Muscle of leg (tissue), 16 donors: ENCODE measurements at places on chromosomes 1 and 21. TPM values are rescaled to one million over a fixed set of nuclear protein-coding genes. Genes with fewer than 3 reads are reported as not detected.

- DNase-seq = peak; percentile 67
Measured at GRCh38 chr1:243233908-243234307, 21.2 kb downstream of the CEP170 start.

DNA sequence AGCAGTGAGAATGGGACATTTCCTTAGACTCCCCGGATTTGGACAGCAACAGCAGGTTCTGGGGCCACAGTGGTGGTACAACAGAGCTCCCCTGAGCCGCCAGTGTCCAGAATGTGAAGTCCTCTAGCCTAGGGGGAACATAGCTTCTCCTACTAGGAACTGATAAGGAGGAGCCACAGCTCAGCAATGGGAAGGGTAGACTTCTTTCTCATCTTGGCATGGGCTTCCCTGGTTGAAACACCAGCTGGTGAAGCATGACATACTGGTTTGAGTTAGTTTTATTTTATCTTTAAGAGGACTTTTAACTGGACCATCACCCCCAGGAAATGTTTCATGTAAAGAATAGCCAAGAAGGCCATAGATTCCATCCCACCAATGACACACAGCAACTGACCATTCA, 68.4 kb downstream of the KCNJ15 start:
- no peak for DNase-seq

- DNase-seq = no peak
Measured at GRCh38 chr1:153643100-153643499, 9.2 kb downstream of the CHTOP start.

- DNase-seq = no peak
Measured at GRCh38 chr1:225825078-225825477, 15.2 kb downstream of the EPHX1 start.

DNA sequence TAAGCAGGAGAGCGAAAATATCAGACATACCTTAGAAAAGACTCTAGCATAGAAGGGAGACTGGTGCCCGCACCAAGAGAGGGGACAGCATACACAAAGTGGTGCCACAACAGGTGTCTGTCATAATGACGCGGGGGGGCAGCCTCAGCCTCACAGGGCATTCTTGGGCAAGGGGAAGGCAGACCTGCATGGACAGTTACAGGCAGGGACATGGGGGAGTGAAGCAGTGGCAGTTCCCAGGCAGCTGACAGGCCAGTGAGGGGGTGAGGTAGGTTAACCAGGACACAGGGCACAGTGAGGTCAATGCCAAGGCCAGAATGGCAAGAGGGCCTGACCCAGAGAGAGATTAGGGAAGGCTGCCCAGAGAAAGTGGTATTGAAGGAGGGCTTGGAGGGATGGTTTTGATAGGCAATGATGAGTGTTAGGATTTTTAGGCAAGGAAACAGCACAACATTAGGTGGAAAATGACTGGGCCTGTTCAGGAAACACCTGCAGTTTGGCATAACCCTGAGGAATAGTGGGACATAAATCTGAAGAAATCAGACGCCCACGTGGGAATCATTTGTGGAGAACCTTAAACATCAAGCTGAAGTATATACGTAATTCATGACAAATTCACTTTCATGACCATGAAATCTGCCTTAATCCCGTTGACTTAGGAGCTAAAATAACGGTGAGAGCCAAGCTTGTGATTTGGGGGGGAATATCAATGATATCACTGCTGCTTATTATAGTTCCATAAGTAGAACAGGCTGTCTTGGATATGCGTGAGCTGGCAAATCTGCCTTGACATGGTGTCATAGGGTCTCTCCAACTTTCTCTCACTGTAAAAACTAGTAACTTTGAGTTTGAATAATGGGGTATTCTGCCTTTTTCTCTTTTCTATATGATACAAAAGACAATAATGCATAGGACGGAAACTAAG, 8.9 kb downstream of the PTPN14 start:
- peak; percentile 27 for DNase-seq

DNA sequence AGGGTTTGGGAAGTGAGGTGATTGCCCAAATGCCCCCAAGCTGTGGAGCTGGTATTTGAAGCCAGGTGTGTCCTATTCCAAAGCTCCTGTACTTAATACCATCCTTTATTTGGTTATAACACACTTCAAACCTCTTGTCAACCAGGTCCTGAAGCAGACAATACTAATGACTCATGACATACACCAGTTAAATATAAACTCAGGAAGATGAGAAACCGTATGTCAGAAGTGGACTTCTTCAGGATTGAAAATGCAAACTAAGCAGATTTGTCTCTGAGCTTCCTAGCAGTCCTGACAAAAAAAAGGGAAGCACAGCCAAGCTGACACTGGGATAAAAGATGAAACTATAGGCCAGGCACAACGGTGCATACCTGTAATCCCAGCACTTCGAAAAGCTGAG, 70.6 kb downstream of the ALPL start:
- DNase-seq = peak; percentile 20

DNA sequence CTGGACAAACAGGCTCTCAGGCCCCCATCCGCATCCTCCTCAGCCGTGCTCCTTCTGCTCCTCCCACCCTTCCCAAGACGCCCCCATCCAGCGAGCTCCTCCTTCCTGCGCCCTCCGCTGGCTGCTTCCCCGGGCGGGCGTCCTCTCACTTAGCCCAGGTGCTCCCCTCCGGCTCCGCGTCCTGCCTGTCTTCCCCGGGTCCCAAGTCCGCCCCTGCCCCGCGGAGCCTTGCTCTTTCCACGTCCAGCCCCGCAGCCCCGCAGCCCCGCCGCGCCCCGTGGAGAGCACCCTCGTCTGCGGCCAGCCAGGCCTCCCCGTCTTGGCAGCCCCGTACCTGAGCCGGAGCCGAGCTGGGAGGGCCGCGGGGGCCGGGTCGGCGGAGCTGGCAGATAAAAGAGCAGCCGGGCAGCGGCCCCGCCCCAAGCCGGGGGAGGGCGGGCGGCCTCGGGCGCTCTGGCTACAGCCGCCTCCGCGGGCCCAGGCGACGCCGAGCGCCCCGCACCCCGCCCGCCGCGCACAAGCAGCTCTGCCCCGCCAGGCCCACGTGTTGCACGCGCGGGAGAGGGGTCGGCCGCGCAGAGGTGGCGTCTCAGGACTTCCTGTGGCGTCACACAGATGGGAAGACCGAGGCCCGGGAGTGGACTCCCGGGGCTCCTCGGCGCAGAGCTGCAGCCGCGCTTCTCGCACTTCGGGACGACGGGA, at the start of gene PAQR7:
Gene PAQR7 (minus strand): TSS at position 555 of the 702 bp plus-strand sequence. CDS start 11,869 bp downstream, outside the sequence.
- DNase-seq = peak; percentile 93

DNA sequence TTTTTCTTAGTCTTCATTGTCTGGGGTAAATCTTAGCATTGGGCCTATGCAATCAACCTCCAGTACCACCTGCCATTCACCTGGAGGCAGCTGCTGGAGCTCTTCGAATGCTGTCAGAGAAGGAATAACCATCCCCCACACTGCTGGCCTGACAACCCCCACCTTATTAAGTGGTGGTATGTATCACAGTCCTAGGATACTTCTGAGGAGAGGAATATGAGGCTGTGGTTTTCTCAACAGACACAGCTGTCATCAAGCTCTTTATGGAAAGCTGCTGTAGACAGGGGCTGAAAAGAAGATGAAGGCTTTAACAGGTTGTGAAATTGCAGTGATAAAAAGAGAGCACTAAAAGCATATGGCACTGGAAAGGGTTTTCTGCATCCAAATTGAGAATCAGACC, 61.7 kb downstream of the TSEN15 start:
- peak; percentile 25 for DNase-seq

DNA sequence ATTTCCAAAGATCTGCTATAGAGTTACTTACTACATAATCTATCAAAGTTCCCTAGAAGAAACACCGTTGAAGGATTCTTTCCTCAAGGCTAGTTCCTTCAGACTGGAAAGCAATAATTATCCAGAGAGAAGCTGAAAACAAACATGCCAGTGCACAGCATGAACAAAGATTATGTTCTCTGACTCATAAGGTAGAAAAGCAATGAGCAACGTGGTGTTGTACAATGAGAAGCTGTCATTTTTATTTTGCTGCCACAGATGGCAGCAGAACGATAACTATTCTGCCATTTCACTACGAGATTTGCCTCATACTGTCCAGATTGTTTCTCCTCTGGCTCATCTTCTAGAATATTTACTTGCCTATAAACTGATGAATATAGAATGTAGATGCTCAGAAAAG, 10.7 kb downstream of the EXTL2 start:
- no peak for DNase-seq

- DNase-seq = no peak
Measured at GRCh38 chr1:35359995-35360394, 91.5 kb downstream of the ZMYM4 start.

- no peak for DNase-seq
Measured at GRCh38 chr1:165945911-165946310, 118.5 kb downstream of the UCK2 start.

GRCh38 chr1:20521960-20522861, 14.3 kb upstream of the MUL1 start:
- DNase-seq = peak; percentile 86

DNA sequence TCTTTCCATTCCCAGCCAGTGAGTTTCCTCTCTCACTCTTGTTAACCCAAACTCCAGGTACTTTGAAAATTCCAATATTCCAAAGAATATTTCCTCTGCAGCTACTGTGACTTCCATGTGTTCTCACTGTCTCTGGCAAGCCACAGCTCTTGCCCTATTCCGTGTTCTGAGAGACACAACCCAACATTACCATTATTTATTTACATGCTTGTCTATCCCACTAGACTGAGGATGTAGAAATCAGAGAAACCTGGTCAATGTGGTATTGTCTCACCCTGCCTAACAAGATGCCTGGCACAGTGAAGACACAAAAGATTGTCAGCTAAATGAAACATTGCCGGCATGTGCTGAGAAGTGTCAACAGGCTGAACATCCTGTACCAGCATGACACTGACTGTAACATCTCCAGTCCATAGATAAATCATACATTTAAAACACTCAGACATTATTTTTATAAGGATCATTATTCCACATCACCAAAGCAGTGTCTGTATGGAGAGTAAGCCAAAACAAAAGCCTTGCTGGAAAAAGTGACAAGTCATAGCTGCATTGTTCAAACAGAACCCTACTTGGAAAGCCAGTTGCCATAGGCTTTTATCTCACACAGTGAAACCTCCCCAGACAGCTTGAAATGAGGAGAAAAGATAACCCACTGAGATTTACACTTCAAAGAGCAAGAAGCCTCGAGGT, 72.3 kb downstream of the SIPA1L2 start:
- DNase-seq = no peak

DNA sequence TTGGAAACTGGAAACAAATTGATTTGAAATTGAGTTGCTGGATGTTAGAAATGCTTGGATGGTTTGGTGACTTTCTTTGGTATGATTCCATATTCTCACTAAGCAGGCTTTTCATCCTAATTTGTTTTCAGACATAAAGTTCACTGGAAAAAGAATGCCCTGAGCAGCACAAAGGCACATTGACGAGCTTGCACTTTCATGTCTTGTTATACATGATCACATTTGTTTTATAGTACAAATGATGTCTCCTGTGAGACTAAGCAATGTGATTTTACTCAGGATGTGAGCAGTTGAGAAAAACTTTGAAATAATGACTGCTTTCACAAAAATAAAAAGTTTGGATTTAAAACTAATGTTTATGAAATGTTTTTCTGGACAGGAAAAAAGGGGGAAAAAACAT, 63.6 kb downstream of the KCNT2 start:
- peak; percentile 85 for DNase-seq

- peak; percentile 82 for DNase-seq
Measured at GRCh38 chr1:207828485-207829158, 76.8 kb downstream of the CD46 start.

GRCh38 chr1:225666495-225666894, 13.6 kb upstream of the ENAH start:
- DNase-seq = peak; percentile 96

GRCh38 chr1:222241410-222241809, 306.5 kb downstream of the HHIPL2 start:
- DNase-seq = no peak

DNA sequence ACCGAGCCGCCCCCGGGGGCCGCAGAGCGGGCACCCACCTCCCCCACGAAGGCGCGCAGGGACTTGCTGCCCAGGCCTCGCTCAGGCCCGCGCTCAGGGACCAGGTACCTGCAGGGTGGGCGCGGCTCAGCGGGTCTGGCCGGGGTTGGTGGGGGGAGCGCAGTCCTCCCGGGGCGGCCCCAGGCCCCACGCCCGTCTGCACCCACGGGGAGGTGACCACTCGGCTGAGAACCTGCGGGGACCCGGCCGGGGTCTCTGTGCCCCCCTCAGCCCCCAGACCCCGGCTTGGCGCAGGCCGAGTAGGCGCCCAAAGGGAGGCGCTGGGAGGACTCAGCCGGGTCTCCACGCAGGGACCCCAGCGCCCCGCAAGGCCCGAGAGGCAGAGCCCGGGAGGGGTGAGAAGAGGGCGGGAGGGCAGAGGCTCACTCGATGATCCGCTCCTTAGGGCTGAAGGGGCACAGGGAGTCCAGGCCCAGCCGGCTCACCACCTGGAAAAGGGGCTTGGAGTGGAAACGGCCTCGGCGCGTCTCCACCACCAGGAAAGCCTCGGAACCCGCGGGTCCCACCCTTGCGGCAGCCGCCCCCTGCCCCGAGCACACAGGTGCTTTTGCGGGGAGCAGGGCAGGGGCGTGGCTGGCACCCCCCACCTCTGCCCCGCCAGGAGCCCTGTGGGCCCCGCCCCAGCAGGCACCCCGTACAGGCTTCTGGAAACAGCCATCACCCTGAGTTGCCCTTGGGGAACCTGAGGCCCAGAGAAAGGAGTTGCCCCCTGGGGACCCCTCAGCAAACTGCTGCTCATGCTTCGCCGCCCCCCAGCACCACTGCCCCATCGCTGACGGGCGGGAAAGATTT, 9.3 kb downstream of the FTCD start:
- DNase-seq = no peak

DNA sequence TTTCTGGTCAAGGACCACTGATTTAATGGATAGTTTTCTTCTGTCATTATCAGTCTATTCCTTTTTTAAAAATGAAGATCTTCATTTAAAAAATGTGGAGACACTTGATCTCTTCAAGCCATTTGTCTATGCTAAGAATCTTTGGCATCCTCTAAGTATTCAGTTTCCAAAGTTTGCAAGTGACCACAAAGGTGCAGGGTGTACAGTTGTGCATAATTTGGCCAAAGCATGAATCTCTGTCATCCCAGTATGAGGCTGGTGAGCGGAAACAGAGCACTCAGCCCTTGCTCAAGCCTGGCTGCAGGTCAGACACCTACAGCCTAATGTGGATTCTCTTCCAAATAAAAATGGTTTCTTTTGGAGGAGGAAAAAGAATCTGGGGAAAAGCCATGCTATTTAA, 19.8 kb downstream of the PARP1 start:
- no peak for DNase-seq

- DNase-seq = no peak
Measured at GRCh38 chr1:99820546-99820945, 29.6 kb upstream of the AGL start.

- DNase-seq = peak; percentile 45
Measured at GRCh38 chr1:117821774-117822482, 107.5 kb downstream of the GDAP2 start.

The KIAA0040 gene
- total RNA-seq = 9.1 TPM

The LYPD8 gene
- total RNA-seq = not detected

The PDZK1 gene
- 0.40 TPM for total RNA-seq

The GREM2 gene
- 2.0 TPM for total RNA-seq

The SH3D21 gene
- total RNA-seq = 2.3 TPM

The S100A8 gene
- 6.6 TPM for total RNA-seq

The TMEM63A gene
- 15.6 TPM for total RNA-seq

The RGS13 gene
- 0.89 TPM for total RNA-seq
